Stimulated activated CD8-positive, alpha-beta memory T cell treated with anti-CD3 and anti-CD28 coated beads, Interleukin-15, amount 100 ng/mL, for 1 hour (primary cell): ENCODE measurements at places on chromosomes 13 and 19.
A peak's percentile ranks its signal among the peaks of the same experiment; 100 is the strongest.

DNA sequence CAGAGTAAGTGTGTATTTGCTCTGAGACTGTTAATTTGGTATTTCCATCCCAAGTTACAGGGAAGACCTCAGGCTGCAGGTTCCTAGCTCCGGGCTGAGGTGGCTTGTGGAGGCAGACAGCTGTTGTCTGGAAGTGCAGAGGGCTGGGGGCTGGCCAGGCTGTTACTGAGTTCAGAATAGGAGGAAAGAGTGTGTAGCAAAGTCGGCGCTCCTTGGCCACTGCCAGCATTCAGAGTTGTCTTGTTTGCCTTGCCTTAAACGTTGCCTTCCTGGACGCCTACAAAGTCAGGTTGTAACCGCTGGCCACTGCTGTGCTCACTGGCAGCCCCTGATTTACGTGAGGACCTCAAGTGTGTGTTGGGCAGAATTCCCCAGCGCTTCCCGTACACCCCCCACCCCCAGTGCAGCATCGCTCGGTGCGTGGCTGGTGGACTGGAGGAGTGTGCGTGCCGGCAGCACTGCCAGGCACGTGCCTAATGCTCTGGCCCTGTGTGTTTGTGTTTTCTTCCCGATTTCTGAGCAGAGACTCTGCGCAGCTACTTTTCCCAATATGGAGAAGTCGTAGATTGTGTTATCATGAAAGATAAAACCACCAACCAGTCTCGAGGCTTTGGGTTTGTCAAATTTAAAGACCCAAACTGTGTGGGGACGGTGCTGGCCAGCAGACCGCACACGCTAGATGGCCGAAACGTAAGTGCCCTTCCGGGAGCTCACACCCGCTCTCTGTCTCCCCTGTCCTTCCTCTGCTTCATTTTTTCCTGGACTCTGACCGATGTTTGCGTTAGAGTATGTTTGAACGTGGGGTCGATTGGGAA, 10.5 kb downstream of the DAZAP1 start:
- DNase-seq: no peak

- peak; percentile 20 for DNase-seq
These were observed 3.3 kb upstream of the NAPA start for GRCh38 chr19:47518139-47518538.

GRCh38 chr13:100544866-100545683, 43.5 kb downstream of the GGACT start:
- DNase-seq: no peak

DNA sequence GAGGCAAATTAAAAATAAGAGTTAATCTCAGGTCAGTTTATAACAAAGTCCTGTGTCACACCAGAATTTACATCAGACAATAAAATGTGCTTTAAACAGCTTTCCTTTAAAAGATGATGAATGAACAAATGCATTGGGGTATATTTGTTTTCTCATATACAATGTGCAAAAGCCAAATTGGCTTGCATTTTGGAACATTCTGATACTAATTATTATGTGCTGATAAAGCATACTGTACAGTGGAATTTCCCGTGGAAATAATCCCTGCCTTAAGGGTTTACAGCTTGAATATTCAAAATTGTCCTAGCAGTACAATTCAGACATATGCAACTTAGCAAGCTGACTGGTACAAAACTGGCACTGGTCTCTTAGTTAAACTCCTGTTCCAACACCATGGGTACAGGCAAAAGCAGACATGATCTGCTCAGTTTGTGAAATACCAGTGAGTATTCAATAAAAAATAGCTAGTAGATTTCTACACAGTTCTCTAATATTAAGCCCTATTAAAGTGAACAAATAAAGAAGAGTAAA, 373.4 kb downstream of the SLITRK1 start:
- DNase-seq: no peak

DNA sequence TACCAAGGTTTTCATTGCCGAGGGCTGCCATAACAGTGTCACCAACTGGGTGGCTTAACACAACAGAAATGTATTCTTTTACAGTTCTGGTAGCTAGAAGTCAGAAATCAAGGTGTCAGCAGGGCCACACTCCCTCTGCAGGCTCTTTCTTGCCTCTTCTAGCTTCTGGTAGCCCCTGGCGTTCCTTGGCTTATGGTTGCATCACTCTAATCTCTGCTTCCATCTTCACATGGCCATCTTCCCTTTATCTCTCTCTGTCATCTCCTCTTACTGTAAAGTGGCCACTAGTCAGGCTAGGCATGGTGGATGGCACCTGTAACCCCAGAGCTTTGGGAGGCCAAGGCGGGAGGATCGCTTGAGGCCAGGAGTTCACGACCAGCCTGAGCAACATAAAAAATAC, 38.0 kb upstream of the MRI1 start:
- no peak for DNase-seq

DNA sequence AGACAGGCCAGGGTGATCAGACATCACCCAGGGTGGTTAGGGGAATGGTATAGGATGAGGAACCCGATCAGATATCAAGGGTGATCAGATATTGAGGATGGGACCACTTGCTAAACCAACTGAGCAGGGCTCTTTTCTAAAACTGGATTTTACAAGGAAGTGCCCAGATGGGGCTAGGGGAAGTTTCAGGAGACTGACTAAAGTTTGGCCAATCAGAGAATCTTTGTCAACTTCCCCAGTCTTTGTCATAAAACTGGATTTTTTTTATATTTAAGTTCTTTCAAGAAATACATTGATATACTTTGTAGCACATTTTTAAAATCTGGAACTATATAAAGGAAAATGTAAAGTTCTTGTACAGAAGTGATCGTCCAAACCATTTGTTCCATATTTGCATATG, 30.5 kb upstream of the DLEU7 start:
- no peak for DNase-seq

GRCh38 chr19:30165228-30165813, 206.9 kb upstream of the ZNF536 start:
- DNase-seq: no peak

DNA sequence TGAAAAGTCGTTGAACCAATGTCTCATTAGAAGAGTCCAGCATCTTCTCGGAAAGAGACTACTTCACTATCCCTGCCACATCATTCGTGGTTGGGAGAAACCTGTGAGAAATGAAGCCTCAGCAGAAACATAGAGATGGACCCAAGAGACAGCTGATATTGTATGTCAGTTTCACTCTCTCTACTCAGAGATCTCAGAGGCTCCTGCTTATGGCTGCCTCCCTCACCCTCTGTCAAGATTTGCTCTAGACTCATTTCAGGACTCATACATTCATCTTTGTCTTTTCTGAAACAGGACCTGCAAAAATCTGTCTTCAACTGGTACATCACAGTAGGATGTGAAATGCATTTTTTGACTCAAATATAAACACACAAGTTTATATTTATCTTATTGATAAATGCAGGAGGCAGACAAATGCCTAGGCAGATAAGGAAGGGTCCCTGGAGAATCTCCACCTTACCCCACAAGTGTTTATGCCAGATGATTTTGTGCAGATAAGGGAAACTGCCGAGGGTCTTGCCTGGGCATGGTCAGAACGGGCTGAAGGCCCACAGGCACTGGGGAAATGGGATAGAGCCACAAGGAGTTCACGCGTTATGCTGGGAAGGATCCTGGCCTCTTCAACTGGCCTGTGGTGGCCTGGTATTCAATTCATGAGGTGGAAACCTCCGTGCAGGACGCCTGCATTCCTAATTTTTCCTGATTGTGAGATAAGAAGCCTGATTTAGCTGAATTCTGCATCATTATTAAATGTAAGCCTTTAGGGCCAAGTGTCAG, 1834.0 kb upstream of the PCDH20 start:
- no peak for DNase-seq

DNA sequence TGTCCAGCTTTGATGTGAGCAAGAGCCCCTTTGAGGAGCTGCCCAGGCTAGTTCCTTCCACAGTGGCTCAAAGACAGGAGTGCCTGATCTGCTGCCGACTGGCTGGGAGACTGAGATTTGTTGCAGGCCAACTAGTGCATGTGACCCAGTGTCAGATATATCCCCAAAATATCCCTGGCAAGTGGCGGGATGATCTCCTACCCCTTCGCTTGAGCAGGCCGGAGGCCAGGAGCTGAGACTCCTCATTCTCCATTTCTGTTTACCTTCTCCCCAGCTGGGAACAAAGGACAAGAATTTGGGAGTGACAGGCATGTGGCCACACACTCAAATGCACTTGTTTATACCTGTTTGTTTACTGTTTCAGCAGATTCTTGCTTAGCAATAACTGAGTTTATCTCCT, 37.1 kb upstream of the XPO4 start:
- no peak for DNase-seq

- DNase-seq: no peak
These were observed 181.3 kb downstream of the RAP2A start for GRCh38 chr13:97615266-97615665.

GRCh38 chr19:4640247-4641000, 1.1 kb downstream of the TNFAIP8L1 start:
- DNase-seq: no peak

GRCh38 chr13:20080377-20081164, 80.3 kb downstream of the GJA3 start:
- no peak for DNase-seq

GRCh38 chr13:52931539-52932431, 83.3 kb upstream of the PCDH8 start:
- no peak for DNase-seq

DNA sequence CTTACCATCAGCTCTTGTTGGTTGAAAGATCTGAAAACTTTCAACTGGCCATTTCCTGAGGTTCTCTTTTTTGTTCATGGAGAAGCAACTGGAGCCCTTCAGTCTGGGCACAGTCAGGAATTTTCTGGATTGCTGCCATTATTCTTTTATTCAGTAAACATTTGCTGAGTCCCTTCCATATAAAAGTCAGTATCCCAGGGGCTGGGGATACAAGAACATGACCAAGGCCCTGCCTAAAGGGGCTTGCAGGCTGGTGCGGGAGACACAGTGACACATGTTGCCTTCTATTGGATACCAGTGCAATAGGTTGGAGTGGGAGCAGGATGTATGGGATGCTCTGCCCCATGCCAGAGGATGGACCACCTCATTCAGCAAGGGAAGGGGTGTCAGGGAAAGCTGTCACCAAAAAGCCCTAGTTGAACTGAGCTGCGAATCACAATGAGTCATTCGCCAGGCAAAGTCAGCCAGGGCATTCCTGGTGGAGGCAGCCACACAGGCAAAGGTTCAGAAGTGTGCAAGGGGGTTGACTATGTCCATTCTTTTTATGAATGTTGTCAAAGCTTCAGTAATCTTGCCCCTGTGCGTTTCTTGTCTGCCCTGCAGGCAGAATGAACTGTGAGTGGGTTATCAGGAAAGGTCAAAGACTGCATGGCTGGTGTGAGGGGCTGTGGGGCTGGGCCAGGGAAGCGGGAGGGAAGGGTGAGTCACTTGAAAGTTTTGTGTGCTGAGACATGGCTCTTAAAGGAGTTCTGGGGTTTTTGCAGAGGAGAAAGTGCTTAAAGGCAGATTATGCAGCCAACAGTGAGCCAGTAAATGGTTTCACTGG, 395.9 kb downstream of the KCNRG start:
- no peak for DNase-seq

DNA sequence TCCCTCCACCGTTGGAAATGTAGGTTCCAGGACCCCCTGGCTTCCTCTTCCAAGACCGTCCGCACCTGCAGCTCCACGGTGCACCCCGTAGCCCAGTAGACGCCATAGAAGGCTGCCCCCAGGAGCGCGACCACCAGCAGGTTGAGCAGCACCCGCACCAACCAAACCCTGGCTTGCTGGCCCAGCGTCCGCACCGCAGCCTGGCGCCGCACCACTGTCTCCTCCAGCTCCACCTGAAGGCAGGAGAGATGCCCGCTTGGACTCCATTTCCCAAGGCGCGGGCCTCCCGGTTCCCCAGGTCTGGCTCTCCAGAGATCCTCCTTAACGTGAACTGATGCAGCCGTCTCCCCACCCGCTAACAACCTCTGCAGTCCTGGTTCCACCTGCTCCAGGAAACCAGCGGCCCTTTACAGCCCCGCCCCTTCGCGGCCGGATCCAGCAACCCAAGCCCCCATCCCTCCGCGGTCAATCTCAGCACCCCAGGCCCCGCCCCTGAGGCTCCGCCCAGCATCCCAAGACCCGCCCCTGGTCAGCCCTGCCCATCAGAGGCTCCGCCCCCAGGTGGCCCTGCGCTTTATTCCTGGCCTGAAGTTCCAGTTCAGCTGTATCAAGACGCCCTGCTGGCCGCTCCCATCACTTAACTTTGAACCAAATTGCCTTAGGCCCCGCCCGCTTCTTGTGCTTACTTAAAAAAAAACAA, 5.0 kb upstream of the LENG1 start:
- DNase-seq: no peak

- no peak for DNase-seq
These were observed 51.1 kb downstream of the FAM216B start for GRCh38 chr13:42832341-42833096.

DNA sequence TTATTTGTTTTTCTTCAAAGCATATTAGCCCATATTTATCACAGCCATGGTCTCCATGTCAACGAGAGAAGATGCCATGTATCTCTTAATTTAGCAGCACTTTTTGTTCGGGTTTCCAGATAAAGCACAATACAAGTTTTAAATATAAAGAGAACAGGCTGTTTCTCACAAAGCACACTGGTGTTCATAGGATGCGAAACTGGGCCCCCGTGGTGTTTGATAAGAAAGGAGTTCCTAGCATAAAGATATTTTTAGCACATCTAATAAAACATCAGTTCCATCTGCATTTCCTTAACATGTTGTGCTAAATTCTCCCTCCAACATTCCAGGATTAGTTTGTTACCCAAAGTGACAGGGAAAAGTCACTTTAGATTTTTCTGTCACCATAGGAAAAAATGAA, 72.4 kb upstream of the EDNRB start:
- DNase-seq: no peak

DNA sequence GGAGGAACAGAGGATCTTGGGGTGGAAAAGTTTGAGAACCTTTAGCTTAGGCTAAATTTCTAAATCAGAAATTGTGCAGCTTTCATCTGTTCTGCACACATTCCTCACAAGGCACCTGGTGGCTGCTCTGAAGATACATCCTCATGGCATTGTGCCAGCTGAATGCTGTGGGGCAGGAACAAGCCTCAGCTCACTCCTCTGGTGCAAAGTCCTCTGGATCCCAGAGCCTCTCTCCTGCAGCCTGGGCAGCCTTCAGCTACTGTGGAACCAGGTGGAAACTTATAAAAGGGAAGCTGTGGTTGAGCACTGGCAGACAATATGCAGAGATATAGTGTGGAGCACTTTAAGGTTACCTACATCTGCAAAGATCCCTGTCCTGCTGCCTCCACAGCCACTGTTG, 72.3 kb downstream of the KCTD12 start:
- DNase-seq: no peak

GRCh38 chr19:31402529-31403316, 53.5 kb upstream of the TSHZ3 start:
- no peak for DNase-seq
